Type B pancreatic cell (in vitro differentiated cells): ENCODE measurements at places on chromosomes 3 and 15. TPM values are rescaled to one million over a fixed set of nuclear protein-coding genes. Genes with fewer than 3 reads are reported as not detected.

DNA sequence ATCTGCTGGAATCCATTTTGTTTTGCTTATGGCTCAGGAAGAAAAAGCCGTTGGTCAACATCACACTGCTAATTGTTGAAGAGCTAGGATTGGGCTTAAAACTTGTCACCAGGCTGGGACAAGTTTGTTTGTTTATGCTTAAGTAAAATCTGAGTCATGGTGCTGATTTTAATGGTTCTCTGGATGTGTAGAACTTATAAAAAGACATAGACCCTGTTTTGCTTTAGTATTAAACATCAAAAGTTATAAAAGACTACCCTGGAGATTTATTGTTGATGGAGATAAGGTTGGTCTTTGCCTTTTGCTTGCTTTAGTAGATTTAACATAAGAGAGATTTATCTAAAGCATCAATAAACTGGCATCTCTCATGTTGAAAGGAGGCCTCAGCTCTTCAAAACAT lies 348.2 kb upstream of the GOLIM4 start:
- no peak for DNase-seq

The SUSD5 gene
- total RNA-seq: 0.64 and 3.3 TPM in 2 replicates

GRCh38 chr3:167837466-167837865 lies 101.9 kb downstream of the SERPINI1 start:
- DNase-seq: no peak

GRCh38 chr3:175743733-175744400 lies 884.7 kb downstream of the NAALADL2 start:
- DNase-seq: no peak

The PCOLCE2 gene
- 1.0 and 7.2 TPM in 2 replicates for total RNA-seq

- no peak for DNase-seq
Measured at GRCh38 chr15:65401611-65402240, 21.0 kb downstream of the IGDCC4 start.

DNA sequence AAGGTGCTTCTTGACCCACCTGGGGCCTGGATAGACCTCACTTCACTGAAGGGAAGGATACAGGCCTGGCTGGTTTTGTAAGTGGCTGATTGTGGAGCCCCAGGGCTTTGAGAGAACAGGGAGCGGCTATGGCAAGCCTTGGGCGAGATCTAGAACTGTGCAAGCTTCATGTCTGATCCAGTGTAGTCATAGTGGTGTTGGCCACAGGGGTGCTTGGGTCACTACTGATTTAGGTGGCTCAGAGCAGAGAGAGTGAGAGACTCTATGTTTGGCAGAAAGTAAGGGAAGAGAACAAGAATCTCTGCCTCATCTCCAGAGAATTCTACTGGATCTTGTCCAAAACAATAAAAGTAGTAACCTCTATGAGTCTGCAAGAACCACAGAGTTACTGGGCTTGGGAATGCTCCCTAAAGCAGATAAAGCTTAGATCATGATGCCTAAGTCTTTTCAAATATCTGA lies 394.2 kb upstream of the EPHA3 start:
- DNase-seq: no peak

The BCL2A1 gene
- not detected in 2 replicates for total RNA-seq

GRCh38 chr3:93867425-93867824 lies 106.3 kb downstream of the PROS1 start:
- DNase-seq: no peak

DNA sequence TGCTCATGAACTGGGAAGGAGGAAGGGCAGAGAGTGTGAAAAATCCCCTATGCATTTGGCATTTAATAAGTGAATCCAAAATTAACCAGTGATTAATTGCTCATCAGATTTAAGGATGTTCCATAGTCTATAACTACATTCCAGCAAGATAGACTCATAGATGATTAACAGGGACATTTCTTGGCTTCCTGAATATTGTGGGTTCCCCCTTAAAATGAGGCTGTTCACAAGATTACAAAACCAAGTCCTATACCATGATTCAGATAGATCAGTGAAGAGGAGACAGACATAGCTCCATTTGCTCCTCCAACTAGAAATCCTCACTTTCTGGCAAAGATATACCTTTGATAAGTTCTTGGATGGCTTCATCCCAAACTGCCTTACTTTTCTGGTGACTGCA lies 15.4 kb downstream of the RASGRP1 start:
- DNase-seq: no peak

DNA sequence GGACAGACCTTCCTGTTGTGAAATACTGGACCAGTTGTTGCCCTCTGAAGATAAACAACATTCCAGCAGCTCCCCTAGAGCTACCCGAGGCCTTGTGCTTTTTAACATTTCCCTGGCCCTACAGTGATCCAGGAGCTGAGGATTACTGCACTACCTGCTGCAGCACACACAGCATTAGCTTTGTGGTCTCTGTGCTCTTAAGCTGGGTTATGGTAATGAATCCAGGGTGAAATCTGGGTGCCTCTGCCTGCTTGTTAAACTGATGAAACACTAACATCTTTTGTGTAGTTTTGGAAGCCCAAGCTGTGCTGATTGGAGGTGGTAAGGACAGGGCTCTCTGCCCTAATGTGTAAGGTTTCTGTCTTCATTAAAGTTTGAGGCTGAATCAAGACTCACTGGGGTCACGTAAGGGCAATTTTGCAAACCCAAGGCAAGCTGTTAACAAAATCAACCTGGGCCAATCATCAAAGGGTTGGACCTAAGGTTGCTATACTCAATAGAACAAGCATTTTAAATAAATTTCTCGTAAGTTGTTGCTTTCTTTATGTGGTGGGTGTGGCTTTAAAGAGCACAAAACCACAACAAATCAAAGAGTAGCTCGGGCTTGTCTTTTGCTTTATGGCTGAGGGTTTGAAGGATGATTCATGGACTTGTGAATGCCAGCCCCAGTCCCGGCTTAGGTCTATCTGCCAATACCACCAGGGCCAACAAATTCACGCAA lies 183.9 kb downstream of the TPRG1 start:
- no peak for DNase-seq

The C2CD4A gene
- 1.7 and 2.0 TPM in 2 replicates for total RNA-seq

DNA sequence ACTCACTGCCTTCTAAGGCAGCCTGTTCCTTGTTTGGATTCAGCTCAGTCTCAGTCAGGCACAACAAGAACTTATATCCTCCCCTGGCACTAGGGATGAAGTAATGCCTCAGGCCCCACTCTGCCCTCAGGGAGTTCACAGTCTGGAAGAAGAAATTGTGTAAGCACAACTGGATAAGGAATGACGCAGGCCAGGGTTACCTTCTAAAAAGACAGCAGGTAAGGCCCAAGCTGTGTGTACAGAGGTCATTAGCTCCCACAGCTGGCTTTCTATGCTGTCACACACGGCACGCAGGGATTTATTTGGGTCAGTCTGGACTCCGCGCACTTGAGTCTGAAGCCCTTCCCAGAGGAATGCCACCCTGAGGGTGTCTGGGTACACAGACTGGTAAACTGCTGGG lies 82.9 kb downstream of the IQSEC1 start:
- DNase-seq: no peak

- DNase-seq: no peak
Measured at GRCh38 chr3:27623085-27623753, 98.9 kb downstream of the EOMES start.

DNA sequence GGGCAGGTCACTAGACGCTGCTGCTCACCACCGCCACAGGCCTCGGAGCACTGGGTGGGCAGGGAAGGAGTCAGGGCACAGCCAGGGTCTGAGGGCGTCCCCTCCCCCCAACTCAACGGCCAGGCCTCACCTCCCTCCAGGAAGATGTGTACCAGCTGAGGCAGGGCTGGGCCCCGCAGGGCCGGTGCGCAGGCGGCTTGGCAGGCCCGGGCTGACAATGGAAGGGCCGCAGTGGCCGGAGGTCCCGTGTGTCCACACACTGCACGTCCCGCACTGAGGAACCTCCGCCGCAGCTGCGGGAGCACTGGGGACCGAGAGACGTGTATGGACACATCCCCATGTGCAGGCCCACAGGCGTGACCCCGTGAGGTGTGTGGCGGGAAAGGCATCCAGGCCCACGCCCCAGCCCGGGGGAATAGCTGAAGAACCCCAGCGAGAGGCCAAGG lies 47.4 kb downstream of the ADAMTS7 start:
- no peak for DNase-seq

DNA sequence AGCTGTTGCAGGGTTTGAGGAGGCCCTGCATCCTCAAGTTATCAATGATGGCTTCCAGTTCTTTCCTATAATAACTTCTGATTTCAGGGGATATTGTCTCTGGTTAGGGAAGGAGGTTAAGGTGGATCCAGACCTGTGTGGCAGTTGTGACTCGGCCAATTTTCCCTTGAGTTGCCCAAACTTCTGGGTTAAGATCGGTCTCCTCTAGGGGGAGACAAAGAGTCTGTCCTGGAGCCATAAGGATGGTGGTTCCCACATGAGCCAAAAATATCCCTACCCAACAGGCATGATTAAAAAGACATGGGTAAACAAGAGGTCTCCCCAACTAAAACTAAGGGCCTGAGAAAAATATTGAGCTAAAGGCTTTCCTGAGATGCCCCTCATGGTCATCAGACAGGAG lies 227.5 kb upstream of the MDFIC2 start:
- no peak for DNase-seq

The SERINC4 gene
- total RNA-seq: 0.14 and 0.17 TPM in 2 replicates

GRCh38 chr15:23687143-23687470 lies at the start of gene NDN:
Gene NDN, minus strand, starts transcription at chr15:23687305. Its CDS starts 88 bp downstream, at chr15:23687217.
- DNase-seq: peak; percentile 77

The ST3GAL6 gene
- 16.5 and 21.9 TPM in 2 replicates for total RNA-seq

DNA sequence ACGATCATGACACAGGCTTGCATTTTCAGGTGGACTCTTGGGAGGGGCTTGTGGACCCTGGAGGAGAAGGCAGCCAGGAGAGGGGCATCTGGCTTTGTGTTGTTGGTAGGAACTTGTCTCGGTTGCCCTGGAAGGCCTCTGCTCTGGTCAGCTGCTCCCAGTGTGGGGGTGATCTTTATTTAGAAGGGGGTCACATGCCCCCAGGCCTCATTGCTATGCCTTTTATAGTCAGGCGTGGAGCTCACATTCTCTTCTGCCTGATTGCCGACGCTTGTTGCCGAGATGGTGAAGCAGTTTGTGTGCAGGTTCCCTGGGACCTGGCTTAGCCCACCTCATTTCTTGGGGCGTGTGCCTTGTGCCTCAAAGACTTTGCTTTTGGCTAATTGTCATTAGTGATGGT lies 66.6 kb downstream of the IGF1R start:
- no peak for DNase-seq

The NR2E3 gene
- total RNA-seq: 0.38 and 0.94 TPM in 2 replicates

GRCh38 chr3:109731639-109732473 lies 394.5 kb upstream of the DPPA4 start:
- DNase-seq: no peak

- DNase-seq: no peak
Measured at GRCh38 chr3:172233474-172234277, 194.3 kb downstream of the FNDC3B start.

- DNase-seq: no peak
Measured at GRCh38 chr3:127151992-127152650, 40.8 kb upstream of the PRR23E start.

GRCh38 chr3:117842086-117842485 lies 1132.5 kb downstream of the TUSC7 start:
- DNase-seq: no peak

DNA sequence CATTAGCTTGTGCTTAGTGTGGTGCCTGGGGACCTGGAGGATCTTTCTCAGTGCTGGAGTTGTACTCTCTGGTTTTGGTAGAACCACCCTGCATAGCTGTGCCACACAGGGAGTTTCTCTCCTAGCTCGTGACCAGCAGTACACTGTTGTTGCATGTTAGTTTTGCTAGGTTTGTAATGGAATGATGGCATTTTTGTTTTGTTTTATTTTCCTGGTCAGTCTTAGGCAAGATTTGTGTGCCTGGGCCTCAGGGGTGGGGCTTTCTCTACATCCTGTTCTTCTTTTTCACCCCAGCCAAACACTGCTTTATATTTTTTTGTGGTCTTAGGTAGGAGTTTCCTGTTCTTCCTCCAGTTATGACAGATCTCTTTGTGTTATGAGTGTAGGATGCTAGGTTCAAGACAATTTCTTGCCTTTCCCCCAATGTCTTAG lies 534.5 kb upstream of the KCNMB2 start:
- no peak for DNase-seq
